ENCODE measurements at places on chromosomes 7 and 10.

- peak; percentile 47 for DNase-seq
Observed at GRCh38 chr10:96292971-96293920, 11.0 kb upstream of the DNTT start.

DNA sequence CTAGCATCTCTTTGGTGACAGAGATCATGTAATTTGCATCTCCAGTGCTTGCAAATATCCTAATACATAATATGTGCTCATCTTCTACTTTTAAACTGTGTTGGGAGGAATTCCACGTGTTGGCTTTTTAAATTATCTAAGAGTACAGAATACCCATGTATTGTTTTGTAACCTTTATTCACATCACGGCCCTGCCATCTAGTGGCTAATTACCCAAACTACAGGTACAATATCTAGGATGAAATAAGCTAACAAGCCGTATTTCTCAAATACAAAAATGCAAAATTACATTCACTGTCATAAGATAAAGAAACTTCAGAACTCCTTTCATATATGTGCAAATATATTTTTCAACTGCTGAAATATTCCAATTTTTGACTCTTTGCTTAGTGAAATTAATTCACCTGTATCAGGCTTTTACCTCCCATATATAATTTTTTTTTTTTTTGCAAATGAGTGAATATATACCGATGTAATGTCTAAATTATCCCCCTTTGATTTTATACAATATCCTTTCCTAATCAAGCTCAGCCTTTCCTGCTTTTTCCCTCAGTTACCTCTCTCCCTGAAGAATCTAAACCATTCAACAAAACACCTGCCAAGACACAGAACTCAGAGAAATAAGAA, 30.3 kb upstream of the LSM8 start:
- peak; percentile 39 for DNase-seq

DNA sequence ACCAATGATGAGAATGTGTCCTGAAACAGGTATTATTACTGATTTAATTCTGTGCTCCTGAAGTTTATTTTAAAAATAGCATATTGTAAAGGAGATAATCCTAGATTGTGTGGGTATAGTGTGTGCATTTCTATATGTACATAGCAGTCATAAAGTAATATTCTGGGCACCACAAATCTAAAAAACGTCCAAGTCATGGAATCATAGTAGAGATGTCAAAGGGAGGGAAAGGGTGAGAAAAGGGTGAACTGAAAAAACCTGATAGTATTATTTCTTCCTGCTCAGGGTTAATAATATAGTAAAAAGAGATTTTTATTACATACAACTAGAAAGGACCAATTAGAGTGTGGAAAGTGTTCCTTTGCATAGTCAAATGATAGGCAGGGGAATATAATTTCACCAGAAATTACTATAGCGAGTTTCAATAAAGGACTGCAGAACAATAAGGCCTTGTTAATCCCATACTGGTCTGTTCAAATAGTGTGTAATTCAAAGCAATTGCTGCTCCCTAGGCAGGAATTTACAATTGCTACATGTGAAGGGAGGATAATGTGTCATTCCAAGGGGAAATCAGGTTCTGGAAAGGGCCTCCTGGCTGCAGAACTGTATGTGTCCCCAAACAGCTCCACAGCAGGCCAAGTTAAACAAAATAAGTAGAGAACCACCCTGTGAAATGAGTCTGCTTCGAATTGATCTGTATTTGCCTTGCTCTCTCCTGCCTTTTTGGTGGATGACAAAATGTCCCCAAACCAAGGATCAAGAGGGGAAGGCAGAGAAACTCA, 42.5 kb upstream of the KMT2E start:
- no peak for DNase-seq

DNA sequence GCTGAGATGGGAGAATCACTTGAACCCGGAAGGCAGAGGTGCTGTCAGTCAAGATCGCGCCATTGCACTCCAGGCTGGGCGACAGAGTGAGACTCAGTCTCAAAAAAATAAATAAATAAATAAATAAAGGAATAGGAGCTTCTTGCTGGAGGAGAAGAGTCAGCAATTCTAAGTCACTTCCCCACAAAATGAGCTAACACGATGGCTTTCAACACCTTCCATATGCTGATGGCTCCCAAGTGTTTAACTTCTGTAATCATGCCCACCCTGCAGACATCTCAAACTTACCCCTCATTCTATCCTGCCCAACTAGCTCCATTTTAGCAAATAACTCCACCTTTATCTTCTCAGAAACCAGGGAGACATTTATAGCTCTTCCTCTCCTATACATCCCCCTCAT, 21.2 kb downstream of the PSAP start:
- no peak for DNase-seq

DNA sequence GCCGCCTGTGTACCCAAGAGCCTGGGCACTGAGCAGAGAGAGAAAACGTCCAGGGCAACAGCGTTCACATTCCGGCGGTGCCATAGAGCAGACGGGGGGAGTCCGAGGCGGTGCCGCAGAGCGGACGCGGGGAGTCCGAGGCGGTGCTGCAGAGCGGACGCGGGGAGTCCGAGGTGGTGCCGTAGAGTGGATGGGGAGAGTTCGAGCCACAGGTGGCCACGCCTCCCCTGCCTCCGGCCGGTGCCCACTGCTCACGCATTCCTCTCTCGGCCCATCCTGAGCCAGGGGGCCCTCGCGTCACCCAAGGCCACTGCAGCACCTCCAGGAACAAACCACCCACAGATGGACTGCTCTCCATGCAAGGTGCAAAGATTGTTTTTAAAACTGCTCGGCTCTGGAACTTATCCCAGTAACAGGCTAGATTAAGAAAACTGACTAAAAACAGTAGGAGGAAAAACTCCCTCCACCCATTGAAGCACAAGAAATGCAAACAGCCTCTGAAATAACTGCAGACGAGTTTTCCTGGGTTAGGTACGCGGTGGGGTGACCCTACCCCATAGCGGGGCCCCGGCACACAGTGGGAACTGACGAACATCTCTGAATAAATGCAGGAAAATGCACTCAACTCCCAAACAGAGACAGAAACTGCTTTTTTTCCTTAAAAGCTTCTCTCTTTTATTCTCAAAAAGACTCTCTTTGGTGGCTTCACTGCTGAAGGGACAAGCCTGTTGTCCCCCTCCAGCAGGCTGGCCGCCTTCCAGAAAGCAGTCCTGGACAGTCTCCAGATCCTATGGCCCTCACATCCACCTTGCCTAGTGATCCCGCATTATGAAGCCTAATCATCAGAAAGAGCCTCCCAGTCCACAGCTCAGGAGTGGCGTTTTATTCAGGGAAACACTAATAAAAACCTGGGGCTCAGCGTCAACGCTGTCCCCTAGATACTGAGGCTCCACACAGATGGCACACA, 55.9 kb downstream of the DIP2C start:
- DNase-seq: no peak

- DNase-seq: no peak
Observed at GRCh38 chr10:116542007-116542677, 3.6 kb upstream of the PNLIP start.

- DNase-seq: peak; percentile 49
Observed at GRCh38 chr7:32881074-32881982, 10.2 kb downstream of the KBTBD2 start.

GRCh38 chr7:55439627-55440026, 74.5 kb downstream of the LANCL2 start:
- DNase-seq: peak; percentile 27

DNA sequence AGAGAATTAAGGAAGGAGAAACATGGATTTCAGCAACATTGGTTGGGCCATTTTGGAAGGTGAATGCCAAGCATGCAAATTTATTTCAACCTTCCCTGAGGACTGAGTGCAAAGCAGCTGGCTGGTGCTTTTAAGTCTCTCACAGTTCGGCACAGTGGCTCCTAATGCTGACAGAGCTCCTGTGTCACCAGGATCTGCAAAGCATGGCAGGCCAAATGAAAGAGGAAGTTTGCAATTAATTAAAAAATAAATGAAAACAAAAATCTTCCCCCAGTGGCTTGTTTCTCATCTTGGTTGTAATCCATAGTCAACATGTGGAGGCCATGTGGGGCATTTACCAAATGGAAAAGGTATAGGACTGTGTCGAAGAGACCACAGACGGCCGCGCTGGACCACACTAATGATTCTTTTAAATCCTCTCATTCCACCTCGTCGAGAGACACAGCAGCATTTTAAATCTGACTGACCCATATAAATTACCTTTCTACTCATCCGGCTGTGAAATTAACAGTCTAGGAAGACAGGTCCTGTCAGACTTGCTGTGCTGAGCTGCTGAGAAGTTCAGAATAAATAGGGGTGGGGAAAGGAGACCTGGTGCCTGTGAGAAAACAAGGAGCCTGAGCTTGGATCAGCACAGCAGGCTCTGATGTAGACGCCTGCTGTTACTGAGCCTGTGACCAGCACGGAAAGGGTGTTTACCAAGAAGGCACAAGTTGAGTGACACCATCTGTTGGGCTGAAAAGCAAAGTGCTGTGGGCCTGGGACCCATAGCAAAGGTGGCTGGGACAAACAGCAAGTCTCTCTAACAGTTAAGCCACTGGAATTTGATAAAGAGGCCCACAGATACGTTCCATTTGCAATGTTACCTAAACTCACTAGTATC, 136.0 kb upstream of the COL1A2 start:
- peak; percentile 18 for DNase-seq

- DNase-seq: no peak
Observed at GRCh38 chr10:97169063-97169462, 16.7 kb downstream of the SLIT1 start.

- no peak for DNase-seq
Observed at GRCh38 chr10:20247891-20248708, 431.9 kb downstream of the PLXDC2 start.

DNA sequence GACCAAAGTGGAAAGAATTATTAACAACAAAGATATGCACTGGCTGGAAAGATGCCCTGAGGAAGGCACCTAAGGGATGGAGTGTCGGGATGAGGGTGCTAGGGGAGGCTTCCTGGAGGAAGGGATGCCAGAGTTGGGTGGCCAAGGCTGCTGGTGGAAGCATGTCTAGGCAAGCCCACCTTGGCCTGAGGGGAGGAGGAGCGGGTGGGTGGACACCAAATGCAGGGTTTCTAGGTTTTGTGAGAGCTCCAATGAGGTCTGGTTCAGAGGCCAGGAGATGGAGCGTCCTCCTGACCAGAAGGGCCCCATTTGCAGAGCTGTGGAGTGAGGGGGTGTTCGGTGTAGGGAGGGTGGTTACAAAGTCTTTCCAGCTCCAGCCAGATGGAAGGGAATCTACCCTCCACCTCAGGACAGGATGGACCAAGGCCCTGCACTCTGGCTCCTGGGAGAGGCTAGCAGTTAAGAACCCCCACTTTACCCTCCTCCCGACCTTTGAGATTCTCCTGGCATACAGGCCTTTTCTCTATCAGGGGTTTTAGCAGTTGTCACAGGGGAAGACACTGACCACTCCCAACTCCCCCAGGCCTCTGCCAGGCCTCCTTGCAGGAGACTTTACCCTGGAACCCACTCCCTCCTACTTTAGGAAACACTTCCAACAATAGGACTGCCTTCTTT, 3.0 kb upstream of the DDIT4 start:
- no peak for DNase-seq

DNA sequence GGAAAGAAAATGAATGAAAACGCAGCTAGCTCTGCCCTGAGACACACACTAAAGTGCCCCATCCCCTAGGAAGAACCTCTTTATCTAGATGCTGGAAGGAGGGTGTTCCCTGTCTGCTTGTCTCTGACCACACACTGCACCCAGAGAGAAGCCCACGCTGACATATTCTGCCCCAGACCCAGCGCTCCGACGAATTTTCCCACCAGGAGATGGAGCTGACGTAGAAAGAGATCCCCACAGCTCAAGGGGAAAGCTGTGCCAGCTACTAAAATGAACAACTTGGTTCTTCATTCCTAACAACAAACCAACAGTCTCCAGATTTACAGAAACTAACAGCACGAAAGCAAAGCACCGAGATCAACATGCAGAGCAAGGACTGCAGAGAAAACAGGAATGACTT, 73.3 kb downstream of the KIAA1549 start:
- no peak for DNase-seq

- peak; percentile 1 for DNase-seq
Observed at GRCh38 chr10:123380491-123381085, 226.4 kb downstream of the BUB3 start.

- DNase-seq: no peak
Observed at GRCh38 chr7:19705663-19706062, 3.2 kb downstream of the POLR1F start.

GRCh38 chr10:73591935-73592699, 975 bp upstream of the USP54 start:
- peak; percentile 62 for DNase-seq

DNA sequence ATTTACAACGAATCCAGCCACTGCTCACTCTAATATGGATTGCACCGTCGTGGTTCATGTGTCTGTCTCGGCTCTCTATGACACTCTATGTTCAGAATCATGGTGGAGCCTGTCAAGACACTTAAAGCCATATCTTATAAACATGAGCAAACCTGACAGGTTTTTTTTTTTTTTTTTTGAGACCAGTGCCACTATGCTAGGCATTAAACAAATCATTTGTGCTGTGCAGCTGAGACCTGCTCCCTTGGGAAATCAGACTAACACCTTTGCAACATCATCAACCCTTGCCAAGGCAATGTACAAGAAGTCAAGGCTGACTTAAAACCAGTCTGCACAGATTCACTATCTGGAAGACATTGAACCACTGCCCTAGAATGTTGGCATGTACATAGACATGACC, 181.2 kb upstream of the ANK3 start:
- no peak for DNase-seq

DNA sequence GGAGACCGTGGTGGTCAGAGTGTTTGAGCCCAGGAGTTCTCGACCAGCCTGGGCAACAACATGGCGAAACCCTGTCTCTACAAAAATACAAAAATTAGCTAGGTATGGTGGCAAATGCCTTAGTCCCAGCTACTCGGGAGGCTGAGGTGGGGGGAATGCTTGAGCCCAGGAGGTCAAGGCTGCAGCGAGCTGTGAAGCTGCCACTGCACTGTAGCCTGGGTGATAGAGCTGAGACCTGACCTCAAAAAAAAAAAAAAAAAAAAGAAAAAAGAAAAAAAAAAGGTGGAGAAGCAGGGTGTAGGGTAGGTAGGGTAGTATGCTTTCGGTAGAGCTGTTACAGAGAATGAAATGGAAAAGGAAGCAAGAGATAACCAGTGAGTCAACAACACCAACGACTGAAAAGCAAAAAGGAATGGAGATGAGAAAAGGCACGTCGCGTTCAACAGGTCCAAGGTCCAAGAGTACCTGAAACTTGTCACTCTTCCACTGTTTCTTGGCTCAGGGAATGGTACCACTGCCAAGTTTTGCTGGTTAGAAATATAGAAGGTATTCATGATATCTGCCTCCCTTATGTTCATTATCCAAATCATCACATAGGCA, 4.3 kb upstream of the RSBN1L start:
- DNase-seq: no peak

GRCh38 chr7:36013246-36014014, 139.6 kb upstream of the EEPD1 start:
- no peak for DNase-seq

Data from fibroblast of villous mesenchyme (primary cell).